ENCODE measurements at places on chromosomes 6 and 20.

GRCh38 chr20:15200147-15200565, 862.7 kb upstream of the FLRT3 start:
- DNase-seq: no peak

DNA sequence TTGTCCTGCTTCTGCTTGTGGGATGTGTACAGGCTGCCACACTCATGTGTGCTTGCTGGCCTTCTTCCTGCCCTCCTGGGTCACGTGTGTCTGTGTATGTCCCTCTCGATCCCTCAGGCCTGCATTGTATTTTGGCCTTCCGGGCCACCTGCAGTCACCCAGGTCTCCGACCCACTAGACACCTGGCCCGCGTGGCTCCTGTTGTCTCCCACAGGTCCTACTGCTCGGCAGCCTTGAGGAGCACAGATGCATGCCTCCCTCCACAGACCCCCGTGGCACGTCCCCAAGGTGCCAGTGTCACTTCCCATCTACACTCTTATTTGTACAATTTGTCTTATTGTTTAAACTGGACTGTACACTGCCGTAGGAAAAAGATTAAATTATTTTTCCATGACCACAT, 43.1 kb downstream of the FOXC1 start:
- no peak for DNase-seq

GRCh38 chr6:136344420-136344819, 54.8 kb upstream of the BCLAF1 start:
- no peak for DNase-seq

- DNase-seq: no peak
These were observed 49.0 kb downstream of the PPARD start for GRCh38 chr6:35391240-35391968.

GRCh38 chr6:118198746-118199145, 291.7 kb downstream of the SLC35F1 start:
- DNase-seq: no peak

DNA sequence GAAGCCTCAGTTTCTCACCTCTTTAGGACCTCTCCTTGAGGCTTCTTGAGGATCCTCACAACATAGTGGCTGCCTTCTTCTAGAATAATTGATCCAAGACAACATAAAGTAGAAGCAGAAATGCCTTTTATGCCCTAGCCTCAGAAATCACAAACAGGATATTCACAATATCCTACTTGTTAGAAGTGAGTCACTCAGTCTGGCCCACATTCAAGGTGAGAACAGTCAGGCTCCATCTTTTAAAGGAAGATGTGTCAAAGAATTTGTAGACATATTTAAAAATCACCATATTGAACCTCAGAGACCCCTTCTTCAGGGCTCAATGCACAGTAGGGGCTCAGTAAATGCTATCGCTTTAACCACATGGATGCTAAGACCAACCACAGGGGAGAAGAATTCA, 20.8 kb upstream of the FAM83D start:
- no peak for DNase-seq

- no peak for DNase-seq
These were observed 361.1 kb downstream of the ZFAND3 start for GRCh38 chr6:38180586-38180985.

DNA sequence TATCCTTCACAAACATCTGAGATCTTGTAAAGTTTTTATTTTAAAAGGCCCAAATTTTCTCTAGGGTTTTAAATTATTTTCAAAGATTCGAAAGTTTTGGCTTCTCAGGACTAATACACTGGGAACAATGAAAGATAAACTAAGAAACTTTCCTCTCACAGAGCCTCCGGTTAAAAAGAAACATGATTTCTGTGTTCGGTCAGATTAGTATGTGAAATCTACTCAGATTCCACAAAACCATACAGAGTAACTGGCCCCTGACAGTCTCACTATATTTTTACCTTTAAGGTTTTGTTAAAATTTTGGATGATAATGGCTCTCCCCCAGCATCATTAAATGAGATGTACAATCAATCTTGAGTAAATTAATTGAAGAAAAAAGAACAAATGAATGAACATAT, 471.0 kb downstream of the COL12A1 start:
- no peak for DNase-seq

Data from endothelial cell (in vitro differentiated cells).